Stimulated activated CD4-positive, alpha-beta T cell treated with anti-CD3 and anti-CD28 coated beads, Interleukin-15, amount 100 ng/mL, for 1 hour (primary cell): ENCODE measurements at places on chromosomes 6 and 20.

- no peak for DNase-seq
Measured at GRCh38 chr20:14295238-14295637, 42.2 kb downstream of the FLRT3 start.

- no peak for DNase-seq
Measured at GRCh38 chr20:63808145-63808724, 22.8 kb downstream of the ZBTB46 start.

GRCh38 chr6:85679445-85680123 is 36.9 kb upstream of the SYNCRIP start:
- no peak for DNase-seq

- DNase-seq = no peak
Measured at GRCh38 chr6:76942203-76942966, 520.9 kb downstream of the HTR1B start.

- DNase-seq = no peak
Measured at GRCh38 chr6:149217466-149217888, 100.0 kb upstream of the TAB2 start.

GRCh38 chr6:90167514-90168379 is 128.9 kb downstream of the BACH2 start:
- no peak for DNase-seq

DNA sequence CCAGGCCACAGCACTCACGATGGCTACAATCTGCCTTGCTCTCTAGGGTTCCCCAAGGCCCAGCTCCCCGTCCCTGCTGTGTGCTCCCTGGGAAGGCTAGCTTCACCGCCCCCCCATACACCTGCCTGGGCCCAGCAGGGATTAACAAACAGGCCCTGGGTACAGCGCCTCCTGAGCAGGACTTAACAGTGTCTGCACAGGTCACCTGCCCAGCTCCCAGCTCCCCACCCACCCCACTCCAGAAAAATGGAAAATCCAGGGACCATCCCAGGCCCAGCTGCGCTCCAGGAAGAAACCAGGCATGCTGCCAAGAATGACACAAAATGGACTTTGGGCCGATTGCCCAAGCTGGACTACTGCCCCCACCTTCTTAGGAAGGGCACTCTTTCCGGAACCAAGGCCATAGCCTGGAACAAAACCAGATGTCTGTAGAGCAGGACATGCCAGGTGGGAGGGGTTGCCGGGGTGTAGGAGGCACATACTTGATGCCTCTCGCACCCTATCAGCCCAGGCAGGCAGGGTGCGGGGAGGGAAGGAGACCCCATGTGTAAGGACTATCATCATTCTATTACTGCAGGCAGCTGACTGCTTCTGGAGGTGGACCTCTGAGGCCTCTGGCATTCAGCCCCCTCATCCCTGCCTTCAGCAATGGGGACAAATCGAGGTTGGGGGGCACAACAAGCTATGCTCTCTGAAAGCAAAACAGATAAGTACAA is 104.9 kb downstream of the SNX5 start:
- no peak for DNase-seq

DNA sequence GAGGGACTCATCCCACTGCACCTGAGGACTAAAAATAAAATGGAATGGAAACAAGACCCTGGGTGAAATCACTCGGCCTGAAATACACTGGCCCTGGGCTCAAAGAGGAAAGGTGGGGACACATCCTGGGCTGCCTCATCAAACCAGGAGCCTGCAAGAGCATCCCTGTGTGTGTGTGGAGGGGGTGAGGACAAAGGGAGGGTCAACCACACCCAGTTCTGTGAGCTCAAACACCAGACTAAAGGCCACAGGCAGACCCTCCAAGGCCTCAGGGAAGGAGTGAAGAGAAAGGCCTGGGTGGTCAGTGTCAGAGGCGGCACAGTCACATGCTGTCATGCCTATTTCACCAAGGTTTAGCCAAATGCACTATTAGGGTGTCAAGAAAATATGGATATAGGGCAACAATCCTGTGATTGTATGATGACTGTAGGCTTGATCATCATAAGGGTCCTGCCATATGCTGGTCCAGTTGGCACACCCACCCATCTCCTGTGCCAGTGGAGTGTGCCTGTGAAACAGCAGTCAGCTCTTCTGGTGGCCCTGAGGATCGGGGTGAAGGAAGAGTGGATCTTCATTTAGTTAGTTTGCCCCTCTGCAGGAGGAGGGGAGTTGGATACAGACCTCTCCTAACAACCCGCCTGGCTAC is 28.9 kb downstream of the SRSF3 start:
- no peak for DNase-seq

GRCh38 chr6:1416191-1416760 is 26.9 kb downstream of the FOXF2 start:
- no peak for DNase-seq

DNA sequence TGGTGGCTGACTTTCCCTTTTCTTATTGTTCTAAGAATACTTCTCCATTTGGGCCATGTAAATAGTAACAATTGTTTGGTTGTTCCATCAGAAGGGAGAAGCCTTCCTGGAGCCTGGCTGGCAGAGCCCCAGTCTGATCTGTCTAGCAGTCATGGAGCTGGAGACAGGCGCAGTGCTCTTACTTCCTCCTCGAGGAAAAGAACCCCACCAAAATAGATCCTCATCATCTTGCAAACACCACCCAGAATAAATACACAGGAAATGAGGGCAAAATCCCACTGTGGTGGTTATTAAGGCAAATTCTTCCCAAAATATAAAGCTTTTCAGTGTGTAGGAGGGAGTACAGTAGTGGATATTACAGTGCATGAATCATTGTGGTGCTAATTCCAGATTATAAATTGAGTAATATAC is 195.1 kb upstream of the SGK1 start:
- no peak for DNase-seq

DNA sequence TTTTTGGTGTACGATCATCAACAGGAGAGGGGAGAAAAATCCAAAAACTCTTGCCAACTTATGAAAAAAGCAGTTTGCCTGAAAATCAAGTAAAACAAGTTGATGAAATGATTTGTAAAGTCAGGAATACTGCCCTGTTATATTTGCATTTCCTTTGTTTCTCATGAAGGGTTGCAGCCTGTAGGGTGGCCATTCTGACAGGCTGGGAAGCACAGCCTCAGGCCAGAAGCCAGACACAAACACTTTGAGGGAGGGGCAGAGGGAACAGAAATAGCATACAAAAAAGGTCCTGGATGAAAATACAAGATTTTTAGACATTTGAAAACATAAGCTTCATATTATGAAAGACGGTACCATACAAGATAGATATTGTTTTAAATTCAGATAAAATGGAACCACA is 109.8 kb downstream of the DTNBP1 start:
- DNase-seq = no peak

- DNase-seq = no peak
Measured at GRCh38 chr6:32288426-32288825, 64.6 kb upstream of the NOTCH4 start.

GRCh38 chr6:16894301-16894700 is 133.0 kb upstream of the ATXN1 start:
- DNase-seq = no peak

DNA sequence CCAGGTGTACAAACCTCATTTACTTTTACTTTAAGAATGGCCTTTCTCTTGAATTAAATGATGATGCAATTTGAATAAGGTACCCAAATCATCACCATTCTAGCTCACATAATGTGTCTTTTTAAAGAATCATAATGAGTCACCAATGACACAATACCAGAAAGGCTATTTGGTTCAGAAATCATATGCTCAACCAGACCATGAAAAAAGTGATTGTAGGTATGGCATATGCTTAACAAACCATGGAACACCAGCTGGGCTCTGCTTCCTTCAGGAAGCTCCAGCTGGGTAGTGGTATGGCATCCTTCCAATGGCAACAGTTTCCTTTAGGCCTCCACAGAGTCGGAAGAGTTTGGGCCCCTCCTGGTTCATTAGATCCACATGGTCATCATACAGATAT is 128.2 kb downstream of the FRK start:
- no peak for DNase-seq

DNA sequence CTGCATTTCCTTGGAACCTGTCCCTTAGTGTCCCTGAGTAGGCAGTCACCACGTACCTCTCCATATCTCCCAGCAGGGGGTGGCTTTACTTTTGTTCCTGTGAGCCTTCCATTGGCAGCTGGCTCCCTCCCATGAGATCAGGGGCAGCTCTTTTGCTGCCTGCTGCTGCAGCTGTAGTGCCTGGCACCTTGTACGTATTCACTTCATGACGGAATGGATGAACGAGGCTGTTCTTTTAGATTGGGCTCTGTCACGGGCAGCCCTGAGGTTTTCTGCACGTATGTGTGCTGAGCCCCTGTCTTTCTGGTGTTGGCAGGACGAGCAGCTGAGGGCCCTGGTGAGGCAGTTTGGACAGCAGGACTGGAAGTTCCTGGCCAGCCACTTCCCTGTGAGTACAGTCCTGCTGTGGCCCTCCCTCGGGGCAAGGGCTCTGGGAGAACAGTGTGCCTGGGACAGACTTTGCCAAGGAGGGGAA is 14.6 kb downstream of the MYBL2 start:
- no peak for DNase-seq

- no peak for DNase-seq
Measured at GRCh38 chr20:8215361-8215781, 83.3 kb downstream of the PLCB1 start.

DNA sequence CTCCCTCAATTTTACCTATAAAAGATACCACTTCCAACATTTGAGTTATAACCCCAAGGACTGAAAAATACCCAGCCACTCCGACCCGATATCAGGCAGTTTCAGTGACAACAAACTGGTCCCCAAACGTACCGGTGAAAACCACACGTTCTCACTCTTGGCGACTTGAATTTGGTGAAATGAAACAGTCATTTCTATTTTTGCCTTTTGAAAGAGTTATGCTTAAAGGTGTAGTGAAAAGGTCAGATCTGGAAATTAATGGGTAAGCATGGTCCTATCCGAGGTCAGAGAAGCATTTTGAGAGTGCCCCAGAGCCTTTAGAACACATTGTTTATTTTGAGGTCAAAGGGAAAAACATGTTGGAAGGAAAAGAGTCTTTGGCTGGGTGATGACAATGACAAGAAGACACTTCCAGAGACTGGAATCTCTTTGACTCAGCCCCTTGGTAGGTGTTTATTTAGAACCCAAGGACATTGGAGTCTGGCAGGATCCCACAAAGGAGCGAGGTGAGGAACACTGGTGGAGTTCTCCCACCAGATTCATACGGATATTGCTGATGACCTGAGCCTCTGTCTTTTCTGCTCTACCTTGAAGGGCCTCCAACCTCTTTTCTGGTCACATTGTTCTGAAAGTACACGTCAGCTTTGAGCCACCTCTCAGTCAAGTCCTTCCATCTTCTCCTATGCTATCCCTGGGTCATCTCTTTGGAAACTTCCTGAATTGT is 235.0 kb downstream of the GMPR start:
- DNase-seq = no peak

DNA sequence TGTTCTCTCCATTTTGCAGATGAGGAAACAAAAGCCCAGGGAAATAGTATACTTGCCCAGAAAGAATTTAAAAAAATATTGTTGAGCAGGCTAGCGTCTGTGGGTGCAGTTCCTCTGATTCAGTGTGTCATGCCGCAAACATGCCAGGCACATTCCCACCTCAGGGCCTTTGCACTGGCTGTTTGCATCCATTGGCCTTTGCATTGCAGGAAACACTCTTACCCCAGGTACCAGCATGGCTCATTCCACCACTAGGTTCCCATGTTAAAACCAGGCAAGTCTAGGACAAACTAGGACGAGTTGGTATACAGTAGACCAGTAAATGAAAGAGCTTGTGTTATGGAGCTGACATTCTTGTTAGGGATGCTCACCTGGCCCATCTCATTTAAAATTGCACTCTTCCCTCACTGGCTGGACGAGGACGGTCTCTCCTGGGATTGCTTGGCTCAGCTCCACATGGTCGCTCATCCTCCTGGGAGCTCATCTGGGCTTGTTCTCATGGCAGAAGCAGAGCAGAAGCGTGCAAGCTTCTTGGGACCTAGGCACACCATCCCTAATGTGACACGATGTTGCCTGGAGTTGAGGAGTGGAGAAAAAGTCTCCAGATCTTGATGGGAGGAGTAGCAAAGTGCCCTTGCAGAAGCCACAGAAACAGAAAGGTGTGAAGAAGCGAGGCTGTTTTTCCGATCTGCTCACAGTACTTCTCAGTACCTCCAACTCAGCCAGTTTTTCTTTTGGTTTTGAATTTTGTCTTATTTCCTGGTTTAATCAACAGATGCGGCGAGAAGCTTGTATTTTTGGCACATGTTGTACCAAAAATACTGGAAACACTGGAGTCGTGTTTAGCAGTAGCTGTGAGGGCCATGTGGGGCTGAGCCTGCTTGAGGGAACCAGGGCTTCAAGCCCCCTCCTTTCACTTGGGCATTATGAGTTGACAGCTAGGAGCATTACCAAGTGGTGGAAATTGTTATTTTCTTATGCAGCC is 13.9 kb downstream of the ZNF831 start:
- DNase-seq = no peak

GRCh38 chr20:43748274-43748673 is 21.5 kb upstream of the GTSF1L start:
- no peak for DNase-seq

- DNase-seq = no peak
Measured at GRCh38 chr6:109867009-109867969, 110.8 kb upstream of the GPR6 start.

DNA sequence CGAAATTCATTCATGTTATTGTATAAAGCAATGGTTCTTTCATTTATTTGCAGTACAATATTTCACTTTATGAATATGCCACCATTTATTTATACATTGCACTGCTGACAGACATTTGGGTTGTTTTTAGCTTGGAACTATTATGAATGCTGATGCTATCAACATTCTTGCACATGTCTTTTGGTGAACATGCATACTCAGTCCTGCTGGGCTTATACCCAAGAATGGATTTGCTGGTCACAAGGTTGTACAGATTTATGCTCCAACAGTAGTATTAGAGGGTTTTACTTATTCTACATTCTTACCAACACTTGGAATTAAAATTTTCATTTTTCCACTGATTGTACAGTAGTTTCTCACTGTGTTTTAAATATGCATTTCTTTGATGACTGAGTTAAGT is 126.2 kb downstream of the PTPRK start:
- no peak for DNase-seq

GRCh38 chr6:34093854-34094430 is 51.9 kb downstream of the GRM4 start:
- no peak for DNase-seq
